ENCODE measurements at places on chromosomes 16 and 17. TPM values are rescaled to one million over a fixed set of nuclear protein-coding genes. Genes with fewer than 3 reads are reported as not detected.
A peak's percentile ranks its signal among the peaks of the same experiment; 100 is the strongest.

MMP15 gene
- 1.9 TPM for total RNA-seq

SCGB1C2 gene
- total RNA-seq: not detected

NEUROD2 gene
- not detected for total RNA-seq

EVPLL gene
- total RNA-seq: not detected

SULT1A2 gene
- total RNA-seq: not detected

DNA sequence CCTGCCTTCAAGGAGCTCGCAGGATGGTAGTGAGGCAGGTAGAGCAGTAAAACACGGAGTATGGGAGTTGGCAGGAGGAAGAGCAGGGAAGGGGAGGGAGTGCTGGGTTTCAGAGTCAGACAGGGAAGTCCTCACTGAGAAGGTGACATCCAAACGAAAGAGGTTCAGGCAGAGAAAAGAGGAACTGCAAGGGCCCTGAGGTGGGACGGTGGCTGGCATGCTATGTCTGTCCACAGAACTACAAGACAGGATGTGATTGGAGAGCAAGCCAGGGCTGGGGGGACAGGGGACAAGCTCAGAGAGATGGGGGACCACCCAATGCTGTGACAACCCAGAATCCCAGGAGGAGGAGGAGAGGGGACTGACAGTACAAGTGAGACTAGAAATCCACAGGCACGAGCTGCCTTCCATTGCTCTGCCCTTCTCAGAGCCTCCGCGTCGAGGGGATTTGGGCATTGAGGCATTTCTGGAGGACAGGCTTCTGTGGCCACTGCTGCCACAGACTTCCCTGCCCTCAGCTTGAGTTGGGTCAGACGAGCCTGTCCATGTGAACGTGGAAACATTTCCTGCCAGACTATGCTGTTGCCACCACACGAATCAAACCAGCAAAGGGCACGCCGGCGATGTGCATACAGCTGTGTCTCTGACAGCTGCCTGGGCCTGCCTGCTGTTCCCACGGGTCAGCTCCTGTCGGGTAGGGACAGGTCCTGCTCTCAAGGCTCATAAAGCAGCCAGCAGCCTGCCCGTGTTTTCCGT is 100.1 kb downstream of the RAB11FIP4 start:
- DNase-seq: no peak

DNA sequence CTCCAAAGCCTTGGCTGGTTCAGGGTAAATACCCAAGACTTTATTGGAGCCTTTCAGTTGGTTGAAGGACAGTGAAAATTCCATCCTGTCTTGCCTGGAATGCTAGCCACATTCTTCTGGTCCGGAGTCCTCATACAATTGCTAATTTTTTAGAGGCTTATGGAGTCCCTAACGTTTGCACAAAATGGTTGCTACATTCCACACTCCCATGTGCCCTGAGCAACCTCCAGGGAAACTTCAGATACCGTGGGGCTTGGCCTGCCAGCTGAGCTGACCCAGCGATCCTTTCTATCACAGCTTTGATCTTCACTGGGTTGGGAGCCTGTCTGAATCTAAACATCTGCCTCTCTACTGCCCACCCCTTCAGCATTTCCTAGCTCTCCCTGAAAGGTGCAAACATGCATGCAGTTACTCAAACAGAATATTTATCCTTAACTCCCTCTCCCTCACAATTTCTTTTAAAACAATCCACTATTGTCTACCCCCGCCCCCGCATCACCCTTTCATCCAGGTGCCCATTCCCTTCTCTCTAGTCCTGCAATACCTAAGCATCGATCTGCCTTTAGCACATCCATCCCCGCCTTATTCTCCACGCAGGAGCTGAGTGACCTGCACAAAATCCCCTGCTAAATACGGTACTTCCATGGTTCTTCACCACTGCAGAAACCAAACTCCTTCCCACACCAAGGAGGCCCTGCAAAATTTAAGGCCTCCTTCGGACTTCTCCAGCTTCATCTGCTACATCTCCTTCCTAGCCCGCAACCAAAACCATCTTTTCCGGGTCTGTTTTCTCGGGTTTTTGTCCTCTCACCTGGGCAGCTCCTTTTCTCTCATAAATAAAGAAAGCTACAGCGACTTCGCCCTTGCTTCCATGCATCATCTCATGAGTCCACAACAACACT is 810 bp upstream of the GAN start:
- no peak for DNase-seq

DNA sequence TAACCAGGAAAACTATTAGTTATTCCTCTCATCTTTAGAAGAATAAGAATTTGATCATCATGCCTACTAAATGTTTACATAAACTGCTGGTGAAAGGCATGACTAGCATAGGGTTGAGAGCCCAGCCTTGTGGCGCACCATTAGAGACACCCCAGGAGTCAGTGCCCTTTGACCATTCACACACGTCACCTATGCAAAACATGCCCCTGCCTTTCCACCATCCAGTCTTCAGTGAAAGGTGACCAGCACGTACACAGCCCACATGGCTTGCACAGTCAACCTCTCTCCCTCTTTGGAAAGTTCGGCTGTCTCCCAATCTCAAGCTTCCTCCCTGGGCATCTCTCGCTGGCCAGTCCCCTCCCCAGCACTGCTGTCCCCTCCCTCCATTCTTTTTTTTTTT is 150.3 kb downstream of the ENGASE start:
- DNase-seq: no peak

- DNase-seq: peak; percentile 28
Measured at GRCh38 chr16:49405123-49405522, 31.5 kb downstream of the C16orf78 start.

GRCh38 chr16:11473728-11474127 is 113.0 kb downstream of the LITAF start:
- DNase-seq: no peak

DNA sequence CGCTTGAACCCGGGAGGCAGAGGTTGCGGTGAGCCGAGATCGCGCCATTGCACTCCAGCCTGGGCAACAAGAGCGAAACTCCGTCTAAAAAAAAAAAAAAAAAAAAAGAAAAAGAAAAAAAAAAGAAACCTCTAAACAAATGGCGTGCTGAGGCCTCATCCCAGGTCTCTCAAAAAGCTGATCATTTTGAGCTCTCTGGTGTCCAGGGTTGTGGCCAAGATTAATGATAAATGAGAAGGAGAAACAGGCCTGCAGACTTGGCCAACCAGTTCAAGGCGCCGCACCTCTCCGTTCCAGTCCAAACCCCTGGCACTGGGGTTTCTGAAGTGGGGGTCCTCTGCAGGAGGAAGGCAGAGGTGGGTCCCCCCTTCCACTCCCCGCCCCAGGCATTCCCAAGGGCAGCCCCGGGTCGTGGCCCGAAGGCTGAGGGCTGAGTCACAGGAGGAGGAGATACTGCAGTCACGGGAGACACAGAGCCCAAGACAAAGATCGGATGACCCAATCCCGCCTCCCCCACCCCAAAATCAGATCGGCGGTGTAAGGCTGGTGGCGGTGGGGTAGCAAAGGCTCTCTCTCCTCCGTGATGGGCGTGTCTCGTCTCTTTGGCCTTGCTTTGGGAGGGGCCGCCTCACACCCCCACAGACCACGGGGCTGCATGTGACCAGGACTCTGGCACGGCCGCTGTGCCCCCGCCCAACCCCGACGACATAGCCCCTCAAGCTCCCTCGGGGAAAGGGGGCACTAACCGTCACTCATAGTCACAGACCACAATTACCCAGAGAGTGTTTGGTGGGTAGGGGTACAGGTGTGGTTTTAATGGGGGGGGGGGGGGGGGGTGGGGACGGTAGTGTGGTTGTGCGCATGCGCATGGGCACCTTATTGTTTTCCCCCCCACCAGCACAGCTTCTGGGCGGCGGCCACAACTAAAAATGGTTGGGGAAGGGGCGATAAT is 1.1 kb downstream of the VAT1 start:
- peak; percentile 82 for DNase-seq

DNA sequence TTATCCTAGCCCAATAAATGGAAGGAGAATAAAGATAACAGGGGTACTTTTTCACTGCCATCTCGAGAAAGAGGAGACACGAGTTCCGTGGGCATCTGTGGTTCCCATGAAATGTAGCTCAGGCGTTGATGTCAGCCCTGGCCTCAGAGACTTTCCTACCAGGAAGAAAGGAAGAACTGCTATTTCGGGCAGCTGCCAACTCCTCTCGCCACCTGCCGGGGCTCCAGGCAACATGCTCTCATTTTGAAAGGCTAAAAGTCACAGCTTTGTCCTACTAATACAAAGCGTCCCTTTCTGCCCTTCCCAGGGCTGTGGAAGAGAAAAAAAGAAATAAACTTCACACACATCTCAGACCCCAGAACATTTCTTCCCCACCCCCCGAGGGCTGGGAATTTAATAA is 65.8 kb downstream of the DHRS7C start:
- DNase-seq: no peak

DNA sequence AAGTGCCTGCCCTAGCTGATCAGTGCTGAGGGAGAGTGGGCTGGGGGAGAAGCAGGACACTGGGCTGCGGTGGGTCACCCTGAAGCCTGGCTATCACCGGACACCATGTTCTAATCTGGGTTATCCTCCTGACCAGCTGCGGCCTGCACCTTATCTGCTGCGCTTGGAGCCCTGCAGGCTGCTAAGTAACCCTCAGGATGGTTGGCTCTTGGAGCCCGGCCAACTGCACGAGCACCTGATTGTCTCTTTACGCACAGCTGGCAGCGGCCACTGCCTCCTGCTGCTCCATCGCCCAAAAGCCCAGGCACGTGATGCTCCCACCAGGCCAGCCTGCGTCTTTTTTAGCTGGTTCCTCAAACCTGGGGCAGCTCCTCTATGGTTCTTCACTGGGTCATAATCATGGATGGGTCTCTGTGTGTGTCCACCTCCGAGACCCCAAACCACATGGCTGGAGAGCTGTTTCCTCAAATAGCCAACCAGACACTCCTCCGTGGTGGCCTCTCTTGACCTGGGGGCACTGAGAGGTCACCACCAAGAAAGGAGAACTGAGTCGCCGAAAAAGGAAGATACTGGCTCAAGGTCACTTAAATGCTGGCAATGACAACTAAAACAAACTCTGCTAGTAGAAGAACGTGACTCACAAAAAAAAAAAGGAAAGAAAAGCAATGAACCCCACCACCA is 21.7 kb downstream of the SPHK1 start:
- no peak for DNase-seq

DNA sequence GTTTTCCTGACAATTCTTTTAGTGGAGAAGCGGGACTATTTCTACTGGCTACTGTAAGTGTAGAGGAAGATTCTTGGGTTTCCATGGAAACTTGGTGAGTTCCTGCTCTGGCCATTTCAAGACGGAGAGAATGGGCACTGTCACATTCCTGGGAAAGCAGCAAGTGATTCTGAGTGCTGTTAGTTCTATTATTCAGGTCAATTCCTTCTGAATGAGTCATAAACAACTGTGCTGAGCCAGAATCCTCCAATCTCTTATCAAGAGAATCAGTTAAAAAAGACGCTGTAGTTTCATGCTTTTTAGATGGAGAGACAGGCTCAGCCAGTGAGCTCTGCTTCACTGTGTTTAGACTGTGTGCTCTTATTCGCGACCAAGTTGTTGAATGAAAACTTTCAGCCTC is 19.6 kb downstream of the AKAP10 start:
- peak; percentile 85 for DNase-seq

DNA sequence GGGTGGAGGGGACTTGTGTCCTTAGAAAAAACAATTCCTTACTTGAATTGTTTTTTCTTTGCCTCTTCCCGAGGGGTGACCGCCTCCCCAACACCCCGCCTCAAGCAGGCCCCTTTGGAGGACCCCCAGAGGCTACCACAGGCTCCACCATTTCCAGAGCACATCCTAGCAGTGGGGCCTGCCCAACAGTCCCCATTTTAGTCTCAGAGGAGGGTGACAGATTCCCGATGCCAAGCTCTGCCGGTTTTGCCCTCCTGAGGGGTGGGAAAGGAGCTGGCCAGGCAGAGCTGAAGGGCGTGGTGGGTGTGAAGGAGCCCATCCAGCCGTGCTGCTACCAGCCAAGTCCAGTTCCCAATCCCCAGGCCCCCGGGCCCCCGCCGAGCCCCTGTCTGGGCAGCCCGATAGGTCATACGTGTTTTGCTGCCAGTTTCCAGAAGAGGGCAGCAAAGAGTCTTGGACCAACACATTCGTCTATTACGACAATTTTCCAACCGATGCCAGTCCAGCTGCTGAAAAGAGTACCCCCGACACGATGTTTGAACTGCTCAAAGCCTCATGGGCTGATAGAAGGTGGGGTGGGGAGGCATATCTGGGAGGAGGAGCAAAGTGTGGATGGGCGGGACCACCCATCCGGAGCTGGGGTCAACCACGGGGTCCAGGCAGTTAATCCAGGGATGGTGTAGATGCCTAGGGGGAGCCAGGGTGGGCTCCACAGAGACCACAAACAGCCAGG is 18.8 kb upstream of the GAA start:
- peak; percentile 79 for DNase-seq

GRCh38 chr17:13362341-13363122 is 239.2 kb downstream of the HS3ST3A1 start:
- DNase-seq: peak; percentile 75

DNA sequence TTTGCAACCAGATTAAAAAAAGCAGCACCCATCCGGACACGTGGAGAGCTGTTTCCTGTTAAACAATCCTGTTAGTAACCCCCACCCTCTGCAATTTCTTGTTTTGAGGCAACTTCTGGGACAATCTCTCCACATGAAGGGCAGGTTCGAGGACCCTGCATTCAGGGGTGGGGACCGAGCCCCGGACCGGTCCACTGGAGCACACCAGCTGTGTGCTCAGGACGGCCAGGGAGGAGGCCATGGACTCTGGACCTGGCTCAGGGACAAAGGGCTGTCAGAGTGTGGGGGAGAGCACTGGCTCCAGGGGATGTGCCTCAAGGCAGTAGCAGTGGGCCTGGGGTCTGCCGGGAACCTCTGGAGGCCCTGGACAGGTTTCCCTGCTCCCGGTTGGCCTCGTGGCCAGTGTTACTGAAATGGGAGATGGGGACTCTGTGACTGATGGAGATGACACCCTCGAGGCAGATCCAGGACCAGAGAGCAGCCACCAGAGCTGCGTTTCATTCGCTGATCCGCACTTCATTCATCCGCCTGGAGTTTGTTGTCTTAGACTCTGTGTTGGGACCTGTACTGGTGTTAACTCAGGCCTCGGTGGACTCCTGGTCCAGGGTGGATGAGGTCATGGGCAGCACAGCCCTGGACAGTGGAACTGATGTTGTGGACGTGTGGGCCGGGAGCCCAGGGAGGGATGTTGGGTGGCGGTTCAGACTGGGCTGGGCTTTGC is 2.9 kb upstream of the CPNE7 start:
- DNase-seq: no peak

GRCh38 chr16:66264311-66265047 is 102.0 kb upstream of the CDH5 start:
- no peak for DNase-seq

- DNase-seq: no peak
Measured at GRCh38 chr16:86011532-86011931, 112.6 kb downstream of the IRF8 start.

All from SJSA1 (cell line).